ENCODE measurements at places on chromosomes 7 and 10.

GRCh38 chr7:77985974-77986339 lies 187.4 kb downstream of the PHTF2 start:
- DNase-seq = no peak

DNA sequence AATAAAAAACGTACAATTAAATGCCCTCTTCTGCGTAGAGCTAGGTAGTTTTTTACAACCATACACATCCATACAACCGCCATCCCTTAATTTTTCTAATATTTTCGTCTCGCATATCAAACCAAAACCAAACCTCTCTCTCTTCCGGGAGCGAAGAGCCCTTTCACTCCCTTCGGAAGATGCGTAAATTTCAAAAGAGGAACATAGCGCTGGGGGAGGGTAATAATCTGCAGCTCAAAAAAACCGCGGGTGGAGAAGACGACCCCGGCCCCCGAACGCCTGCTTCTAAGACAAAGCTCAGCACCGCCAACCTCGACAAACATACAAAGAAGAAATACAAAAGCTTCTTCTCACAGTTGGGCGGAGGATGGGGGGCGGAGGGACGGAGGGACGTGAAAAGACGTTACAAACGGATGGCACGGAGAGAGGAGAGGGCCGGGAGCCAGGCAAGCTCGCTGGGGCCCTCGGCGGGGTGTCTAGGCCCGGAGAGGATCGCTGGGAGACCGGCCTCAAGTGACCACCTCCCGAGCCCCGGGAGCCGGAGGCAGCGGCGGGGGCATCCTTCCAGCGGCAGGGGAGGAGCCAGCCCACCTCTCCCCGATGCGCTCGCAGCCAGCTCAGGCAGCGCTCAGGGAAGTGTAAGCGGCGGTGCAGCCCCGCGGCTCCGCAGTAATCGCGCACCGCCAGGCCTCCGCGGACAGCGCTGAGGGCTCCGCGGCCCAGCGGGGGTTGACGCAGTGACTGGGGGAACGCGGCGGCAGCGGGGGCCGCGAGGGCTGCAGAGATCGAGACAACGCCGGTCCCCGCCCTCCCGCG lies 851 bp downstream of the MKRN1 start:
- no peak for DNase-seq

GRCh38 chr7:11212816-11213215 lies 239.1 kb downstream of the PHF14 start:
- DNase-seq = no peak

- DNase-seq = no peak
Measured at GRCh38 chr10:121681997-121682687, 83.9 kb upstream of the FGFR2 start.

- no peak for DNase-seq
Measured at GRCh38 chr7:135224027-135224426, 9.6 kb upstream of the STRA8 start.
